NCI-H2107 (cell line): ENCODE measurements at places on chromosomes 12 and 14.
A peak's percentile ranks its signal among the peaks of the same experiment; 100 is the strongest.

DNA sequence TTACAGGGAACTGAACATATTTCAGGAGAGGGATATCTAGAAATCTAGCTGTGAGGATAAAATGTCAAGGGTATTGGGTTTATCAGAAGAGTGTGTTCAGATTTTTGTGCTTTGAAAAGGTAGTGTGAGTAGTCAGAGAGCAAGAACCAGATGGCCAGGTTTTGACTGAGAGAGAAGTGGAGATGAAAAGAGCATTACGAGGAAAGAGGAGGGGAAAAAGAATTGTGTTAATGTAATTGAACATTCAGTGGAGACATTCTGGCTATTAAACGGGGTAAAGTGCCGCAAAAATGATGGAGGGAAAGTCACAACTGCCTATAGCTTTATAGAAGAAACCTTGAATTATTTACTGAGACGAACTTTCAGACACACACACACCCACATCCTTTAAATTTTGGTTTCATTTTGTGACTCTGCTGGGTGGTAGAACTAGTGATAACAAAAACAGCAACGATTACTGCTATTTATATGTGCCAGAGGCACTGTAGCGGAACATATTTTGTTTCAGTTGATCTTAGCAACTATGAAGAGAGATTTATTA lies 213.6 kb downstream of the ERC1 start:
- DNase-seq = no peak

- no peak for DNase-seq
Measured at GRCh38 chr14:53668897-53669296, 287.7 kb downstream of the BMP4 start.

GRCh38 chr14:38522724-38523123 lies 266.8 kb upstream of the CLEC14A start:
- DNase-seq = no peak

- no peak for DNase-seq
Measured at GRCh38 chr14:34368971-34369647, 92.9 kb downstream of the SPTSSA start.

GRCh38 chr12:28409892-28410291 lies 219.6 kb downstream of the CCDC91 start:
- no peak for DNase-seq

DNA sequence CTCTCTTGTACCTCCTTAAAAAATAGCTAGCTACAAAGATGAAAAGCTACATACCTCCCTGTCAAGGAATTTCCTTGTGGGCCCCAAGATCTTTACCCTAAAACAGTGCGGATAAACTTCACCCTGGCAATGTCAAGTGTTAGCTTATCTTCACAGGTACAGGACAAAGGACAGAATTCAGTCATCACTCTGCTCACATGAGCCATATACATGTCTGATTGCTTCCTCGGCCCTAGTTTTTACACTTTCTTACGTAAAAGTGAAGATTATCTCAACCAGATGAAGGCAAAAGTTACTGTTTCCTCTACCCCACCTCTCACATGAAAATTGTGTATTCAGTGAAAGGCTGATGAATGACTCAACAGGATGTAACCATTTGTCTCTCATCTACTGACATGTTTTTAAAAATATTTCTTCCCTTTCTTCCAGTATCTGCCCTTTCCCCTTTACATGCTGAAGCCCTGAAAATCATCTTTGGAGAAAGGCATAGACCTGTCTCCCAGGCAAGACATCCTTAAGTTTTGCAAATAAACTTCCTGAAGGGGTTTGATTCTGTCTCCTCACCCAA lies 890.1 kb downstream of the GALC start:
- no peak for DNase-seq

DNA sequence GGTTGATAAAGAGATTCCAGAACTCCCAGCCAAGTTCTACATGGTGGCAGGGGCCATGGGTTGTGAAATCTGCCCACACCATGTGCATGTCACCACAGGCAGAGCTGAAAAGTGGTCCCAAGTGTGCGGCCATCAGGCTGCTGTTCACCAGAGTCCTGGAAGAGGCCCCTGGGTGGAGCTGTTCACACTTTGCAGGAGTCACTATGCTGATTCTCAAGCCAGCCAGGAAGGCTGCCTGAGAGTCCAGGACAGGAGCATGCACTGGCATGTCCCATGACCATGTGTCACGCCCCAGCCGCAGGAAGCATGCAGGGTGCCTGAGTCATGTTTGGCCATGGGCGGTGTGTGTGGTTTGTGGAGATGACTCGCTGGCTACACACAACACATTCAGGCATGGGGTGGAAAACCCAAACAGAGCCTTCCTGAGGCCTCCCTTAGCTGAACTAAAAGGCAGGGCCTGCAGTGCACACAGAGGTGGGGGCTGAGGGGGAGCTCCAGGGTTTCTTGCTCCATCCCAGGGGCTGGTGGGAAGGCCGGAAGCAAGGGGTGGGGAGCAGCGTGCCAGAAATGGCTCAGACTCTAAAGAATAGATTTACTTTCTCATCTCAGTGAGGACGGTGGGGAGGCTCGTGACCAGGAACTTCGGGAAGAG lies 19.4 kb downstream of the ABCB9 start:
- no peak for DNase-seq

GRCh38 chr12:2049604-2050540 lies 2.9 kb upstream of the CACNA1C start:
- DNase-seq = no peak

- DNase-seq = no peak
Measured at GRCh38 chr12:4037747-4038312, 164.6 kb upstream of the PARP11 start.

GRCh38 chr12:22808860-22809259 lies 183.9 kb downstream of the ETNK1 start:
- no peak for DNase-seq

- no peak for DNase-seq
Measured at GRCh38 chr12:1591034-1591433, 3.3 kb downstream of the FBXL14 start.

- DNase-seq = no peak
Measured at GRCh38 chr12:21301-22189, 45.0 kb upstream of the IQSEC3 start.

GRCh38 chr12:109737126-109737525 lies 23.5 kb downstream of the FAM222A start:
- no peak for DNase-seq

GRCh38 chr12:123421314-123421713 lies 15.2 kb downstream of the RILPL2 start:
- no peak for DNase-seq

DNA sequence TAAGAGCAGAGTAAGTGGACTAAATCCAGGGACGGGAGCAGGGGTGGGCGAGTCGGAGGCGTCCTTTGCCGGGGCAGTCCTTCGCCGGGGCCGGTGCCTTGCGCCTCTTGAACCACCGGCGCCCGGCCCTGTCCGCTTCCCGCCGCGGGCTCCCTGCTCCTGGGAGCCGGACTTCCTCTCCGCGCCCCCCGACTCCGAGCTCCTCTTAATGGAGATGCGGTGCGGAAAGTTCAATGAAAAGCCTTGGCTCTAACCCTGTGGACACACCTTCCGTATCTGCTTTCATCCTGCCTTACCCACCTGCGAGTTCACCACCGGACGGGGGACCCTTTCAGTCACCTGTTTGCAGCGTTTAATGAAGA lies 412 bp downstream of the FGFR1OP2 start:
- peak; percentile 26 for DNase-seq
